ENCODE measurements at places on chromosomes 5 and 9. TPM values are rescaled to one million over a fixed set of nuclear protein-coding genes. Genes with fewer than 3 reads are reported as not detected.

ZNF622 gene
- 38.5 TPM for total RNA-seq

CBY3 gene
- 0.44 TPM for total RNA-seq

CCDC152 gene
- total RNA-seq = 6.6 TPM

OLFM1 gene
- total RNA-seq = 58.2 TPM

EFNA5 gene
- 7.8 TPM for total RNA-seq

MSX2 gene
- total RNA-seq = 0.26 TPM

LCP2 gene
- 0.21 TPM for total RNA-seq

ARAP3 gene
- total RNA-seq = 23.8 TPM
